Muscle of leg (tissue), 16 donors: ENCODE measurements at places on chromosomes 1 and 21.

DNA sequence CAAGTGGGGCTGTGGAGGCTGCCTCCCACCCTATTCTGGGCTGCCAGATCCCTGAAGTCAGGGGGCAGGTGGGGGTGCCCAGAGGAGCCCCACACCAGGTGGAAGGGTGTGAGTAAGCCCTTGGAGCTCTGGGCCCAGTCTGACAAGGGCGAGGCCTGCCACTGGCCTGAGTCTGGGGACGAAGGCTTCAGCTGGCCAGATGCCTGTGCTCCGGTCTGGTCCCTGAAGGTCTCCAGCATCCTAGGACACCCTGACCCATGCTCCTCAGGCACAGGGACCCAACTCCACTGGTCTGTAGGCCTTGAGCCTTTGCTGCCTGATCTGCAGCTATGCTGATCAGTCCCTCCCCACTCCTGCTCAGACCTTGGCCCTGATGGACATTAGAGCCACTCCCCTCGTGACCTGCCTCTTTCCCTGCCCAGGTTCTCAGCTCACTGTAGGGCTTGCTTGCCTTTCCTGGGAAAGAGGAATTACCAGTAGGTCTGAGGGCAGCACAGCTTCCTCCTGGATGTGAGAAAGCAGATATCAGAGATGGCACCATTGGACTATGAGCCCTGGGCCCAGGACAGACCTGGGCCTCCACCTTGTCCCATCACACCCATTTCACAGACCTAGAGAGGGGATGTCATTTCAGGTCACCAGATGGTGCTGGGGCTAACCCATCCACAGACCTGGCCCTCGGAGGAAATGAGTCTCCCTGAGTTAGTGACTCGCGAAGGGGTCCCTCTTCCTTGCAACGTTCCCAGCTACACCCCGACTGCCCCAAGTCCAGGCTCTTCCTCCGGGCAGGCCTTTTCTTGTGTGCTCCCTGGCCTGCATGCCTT lies 32.8 kb upstream of the CSF3R start:
- no peak for DNase-seq

GRCh38 chr1:115694805-115695204 lies 53.0 kb downstream of the VANGL1 start:
- DNase-seq: no peak

DNA sequence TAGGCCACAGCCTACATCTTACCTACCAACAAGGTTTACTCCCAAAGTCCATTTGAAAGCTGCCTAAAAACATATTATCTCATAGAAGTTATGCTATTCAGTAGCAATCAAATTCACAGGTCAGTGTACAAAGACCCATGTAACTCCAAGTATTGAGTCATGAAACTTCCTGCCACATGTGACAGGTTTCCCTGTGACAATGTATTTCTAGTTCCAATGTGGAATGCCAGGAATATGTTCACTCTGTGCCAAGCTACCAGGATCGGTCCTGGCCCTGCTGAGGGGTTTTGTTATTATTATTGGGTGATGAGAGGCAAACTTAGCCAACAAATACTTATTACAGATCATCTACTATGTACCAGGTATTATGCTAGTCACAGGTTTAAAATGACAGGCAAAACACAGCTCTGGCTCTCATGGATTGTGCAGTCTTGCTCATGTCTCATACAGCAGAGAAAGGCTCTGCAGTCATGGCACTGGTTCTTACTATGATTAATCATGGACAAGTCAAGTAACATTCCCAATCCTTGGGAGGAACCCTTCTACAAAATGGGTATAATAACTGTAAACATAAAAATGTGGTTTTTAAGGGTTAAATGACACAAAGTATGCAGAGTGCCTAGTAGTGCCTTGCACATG lies 22.5 kb downstream of the DPH5 start:
- DNase-seq: no peak

GRCh38 chr1:2231532-2232254 lies 3.6 kb downstream of the SKI start:
- peak; percentile 71 for DNase-seq

DNA sequence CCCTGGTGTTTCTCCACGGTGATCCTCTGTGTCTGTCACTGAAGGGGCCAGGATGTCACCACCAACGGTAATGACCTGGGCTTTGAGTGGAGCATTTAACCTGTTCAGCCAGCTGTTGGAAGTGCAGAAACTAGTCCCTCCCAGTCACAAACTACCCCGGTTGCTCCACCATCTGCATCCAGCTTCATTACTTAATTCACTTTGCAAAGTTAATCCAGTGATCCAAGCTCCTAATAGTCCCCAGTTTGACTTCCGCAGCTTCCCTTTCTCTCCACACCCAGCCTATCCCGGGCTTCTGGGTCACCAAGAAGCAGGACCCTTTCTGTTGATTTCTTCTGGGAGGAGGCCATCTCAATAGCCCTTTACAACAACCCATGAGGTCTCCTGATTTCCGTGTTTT lies 63.5 kb downstream of the MDM4 start:
- no peak for DNase-seq

GRCh38 chr1:228085287-228085951 lies 2.9 kb downstream of the ARF1 start:
- DNase-seq: no peak

GRCh38 chr1:167474191-167474641 lies 44.1 kb downstream of the CD247 start:
- DNase-seq: no peak

DNA sequence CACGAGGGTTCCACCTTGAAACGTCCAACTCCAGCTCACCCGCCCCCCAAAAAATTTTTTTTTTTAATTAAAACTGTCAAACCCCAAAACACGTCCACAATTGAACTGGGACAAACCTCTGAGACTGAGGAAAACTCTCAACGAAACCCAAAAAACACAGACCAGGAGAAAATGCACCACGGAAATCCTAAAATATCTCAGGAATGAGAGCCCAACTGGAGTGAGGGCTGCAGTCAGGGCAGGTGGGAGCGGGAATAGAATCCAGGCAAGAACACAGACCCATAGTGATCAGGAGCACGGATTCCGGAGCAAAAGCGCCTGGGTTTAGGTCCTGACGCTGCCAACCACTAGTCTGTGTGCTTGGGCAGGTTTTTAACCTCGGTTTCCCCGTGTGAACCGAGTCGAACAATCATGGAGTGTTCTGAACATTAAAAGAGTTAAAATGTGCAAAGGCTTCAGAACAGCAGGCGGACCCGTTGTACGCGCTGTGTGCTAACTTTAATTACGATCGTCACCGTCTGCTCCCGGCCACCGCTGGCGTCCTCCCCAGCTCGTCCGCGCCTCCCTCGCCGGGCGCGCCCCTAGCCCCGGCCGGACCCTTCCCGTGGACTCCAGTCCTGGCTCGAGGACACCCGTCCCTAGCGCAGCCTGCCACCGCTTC lies 624 bp downstream of the ARHGAP29 start:
- peak; percentile 68 for DNase-seq

- no peak for DNase-seq
Measured at GRCh38 chr1:51170342-51170741, 65.7 kb upstream of the RNF11 start.

DNA sequence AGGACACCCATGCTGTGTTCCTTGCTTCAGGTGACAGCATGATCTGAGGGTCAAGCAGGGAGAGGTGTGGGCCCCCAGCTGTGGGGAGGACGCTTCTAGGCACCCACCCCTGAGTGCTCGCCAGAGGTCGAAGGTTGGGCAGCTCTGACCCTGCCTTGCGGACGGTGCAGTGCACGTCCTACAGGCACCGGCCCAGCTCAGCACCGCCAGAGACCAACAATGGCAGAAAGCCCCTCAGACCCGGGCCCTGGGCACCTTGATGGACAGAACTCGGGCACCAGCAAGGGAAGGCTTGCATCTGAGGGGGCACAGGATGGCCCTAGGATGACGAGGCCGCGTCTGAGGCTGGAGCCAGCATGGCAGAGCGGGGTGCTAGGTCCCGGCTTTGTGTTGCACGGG lies 24.7 kb downstream of the NADK start:
- DNase-seq: no peak

DNA sequence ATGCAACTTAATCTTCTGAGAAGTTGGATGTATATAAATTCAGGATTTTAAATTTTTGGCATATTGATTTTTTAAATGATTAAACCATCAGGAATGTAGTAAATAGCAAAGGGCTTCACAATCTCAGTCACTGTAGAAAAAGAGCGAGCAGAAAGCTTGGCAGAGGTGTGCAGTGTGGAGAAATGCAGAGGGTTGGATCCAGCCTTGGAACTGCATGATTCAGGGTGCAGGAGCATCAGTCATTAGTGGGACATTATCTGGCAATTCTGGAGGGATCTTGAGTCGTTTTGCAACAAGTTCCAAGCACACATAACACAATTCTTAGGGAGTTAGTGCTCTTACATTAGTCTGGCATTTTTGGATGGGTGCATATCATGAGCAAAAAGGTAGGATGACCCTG lies 267.9 kb downstream of the PLA2G4A start:
- DNase-seq: no peak

DNA sequence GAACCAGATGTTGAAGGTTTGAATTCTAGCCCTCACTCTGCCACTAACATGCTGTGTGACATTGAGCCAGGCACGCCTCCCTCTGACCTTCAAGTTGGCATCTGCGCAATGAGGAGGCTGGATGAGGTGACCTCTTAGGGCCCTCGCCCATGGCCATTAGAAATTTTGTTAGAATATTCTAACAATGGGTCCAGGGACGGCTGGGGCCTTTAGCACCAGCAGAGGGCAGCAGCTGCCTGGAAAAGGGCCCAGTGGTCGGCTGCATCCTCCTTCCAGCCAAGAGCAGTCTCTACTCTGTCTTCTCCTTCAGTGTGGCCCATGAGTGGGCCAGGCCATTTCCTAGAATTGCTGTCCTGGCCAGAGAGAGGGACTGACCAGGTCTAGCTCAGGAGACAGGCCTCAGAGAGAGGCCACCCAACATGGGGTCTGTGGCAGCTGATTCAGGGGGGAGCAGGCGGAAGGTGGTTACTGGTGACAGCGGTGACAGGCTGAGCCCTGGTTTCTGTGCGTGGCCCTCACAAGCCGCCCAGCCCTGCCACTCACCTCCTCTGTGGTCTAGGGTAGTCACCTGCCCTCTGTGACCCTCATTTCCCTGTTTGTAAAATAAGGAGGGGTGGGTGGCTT lies 101.3 kb upstream of the ACTL8 start:
- peak; percentile 54 for DNase-seq

GRCh38 chr1:171420810-171421209 lies 64.5 kb upstream of the PRRC2C start:
- no peak for DNase-seq

DNA sequence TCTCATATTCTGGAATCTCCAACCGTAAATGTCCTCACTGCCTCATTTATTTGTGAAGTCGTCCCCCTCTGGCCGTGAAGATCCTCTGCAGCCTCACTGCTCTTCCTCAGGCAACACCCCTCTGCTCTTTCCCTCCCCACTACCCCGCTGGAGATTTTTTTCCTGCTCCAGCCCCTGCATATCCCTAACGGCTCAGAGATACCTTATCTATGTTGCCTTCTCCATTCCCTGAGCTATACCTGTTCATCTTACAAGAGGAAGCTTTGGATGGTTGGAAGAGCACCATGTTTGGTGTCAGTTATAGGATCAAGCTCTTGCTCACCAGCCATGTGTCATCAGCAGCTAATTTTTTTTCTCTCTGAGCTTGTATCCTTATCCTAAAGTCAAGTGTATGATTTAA lies 26.4 kb downstream of the LRRC8B start:
- no peak for DNase-seq

- peak; percentile 75 for DNase-seq
Measured at GRCh38 chr1:196774175-196774574, 465 bp upstream of the CFHR3 start.
